ENCODE measurements at places on chromosomes 7 and 10. TPM values are rescaled to one million over a fixed set of nuclear protein-coding genes. Genes with fewer than 3 reads are reported as not detected.

DNA sequence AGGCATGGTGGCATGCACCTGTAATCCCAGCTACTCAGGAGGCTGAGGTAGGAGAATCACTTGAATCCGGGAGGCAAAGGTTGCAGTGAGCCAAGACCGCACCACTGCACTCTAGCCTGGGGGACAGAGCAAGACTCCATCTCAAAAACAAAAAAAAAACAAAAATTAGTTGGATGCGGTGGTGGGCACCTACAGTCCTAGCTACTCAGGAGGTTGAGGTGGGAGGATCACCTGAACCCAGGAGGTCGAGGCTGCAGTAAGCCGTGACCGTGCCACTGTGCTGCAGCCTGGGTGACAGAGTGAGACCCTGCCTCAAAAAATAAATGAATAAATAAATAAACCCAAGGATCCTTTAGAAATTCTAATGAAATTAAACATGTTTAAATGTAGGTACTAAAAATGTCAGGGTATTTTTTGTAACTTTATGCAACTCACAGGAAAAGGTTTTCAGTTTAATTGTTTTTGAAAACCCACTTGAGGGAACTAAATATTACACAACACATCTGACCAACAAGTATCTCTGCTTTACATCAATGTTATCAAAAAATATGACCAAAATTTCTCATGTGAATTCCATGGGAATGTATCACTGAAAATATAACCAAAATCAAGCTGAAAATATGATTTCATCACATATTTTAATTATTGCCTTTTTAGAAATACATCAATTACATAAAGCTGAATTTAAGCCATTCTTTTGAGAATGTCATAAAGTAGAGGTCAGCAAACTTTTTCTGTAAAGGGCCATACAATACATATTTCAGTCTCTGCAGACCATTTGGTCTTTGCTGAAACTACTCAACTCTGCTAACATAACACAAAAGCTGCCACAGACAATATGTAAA, 23.9 kb downstream of the UPF2 start:
- peaks cover 18% of the 10 kb centered on the region for H3K36me3 ChIP-seq
- no peak for DNase-seq
- no peak overlapping the region for H3K4me3 ChIP-seq
- H3K4me1 ChIP-seq = peaks cover 15% of the 10 kb centered on the region
- H3K27me3 ChIP-seq = no peaks in the 10 kb centered on the region

DNA sequence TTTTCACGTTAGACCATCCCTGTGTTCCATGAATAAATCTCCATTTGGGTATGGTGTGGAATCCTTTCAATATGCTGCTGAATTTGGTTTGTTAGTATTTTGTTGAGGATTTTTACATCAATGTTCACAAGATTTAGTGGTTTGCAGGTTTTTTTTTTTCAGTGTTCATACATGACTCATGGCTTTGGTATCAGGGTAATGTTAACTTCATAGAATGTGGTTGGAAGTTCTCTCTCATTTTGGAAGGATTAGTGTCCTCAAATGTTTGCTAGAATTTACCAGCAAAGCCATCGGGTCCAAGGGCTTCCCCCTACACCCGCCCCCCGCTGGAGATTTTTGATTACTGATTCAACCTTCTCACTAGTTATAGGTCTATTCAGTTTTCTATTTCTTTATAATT, 398.0 kb downstream of the NXPH1 start:
- no peaks in the 10 kb centered on the region for H3K27me3 ChIP-seq
- H3K4me1 ChIP-seq = no peaks in the 10 kb centered on the region
- H3K27ac ChIP-seq = no peak overlapping the region
- no peaks in the 10 kb centered on the region for H3K36me3 ChIP-seq

- H3K36me3 ChIP-seq = no peaks in the 10 kb centered on the region
- H3K4me3 ChIP-seq = no peak overlapping the region
- DNase-seq = no peak
- peaks cover 23% of the 10 kb centered on the region for H3K4me1 ChIP-seq
Observed at GRCh38 chr10:3853547-3854303, 68.7 kb upstream of the KLF6 start.

DNA sequence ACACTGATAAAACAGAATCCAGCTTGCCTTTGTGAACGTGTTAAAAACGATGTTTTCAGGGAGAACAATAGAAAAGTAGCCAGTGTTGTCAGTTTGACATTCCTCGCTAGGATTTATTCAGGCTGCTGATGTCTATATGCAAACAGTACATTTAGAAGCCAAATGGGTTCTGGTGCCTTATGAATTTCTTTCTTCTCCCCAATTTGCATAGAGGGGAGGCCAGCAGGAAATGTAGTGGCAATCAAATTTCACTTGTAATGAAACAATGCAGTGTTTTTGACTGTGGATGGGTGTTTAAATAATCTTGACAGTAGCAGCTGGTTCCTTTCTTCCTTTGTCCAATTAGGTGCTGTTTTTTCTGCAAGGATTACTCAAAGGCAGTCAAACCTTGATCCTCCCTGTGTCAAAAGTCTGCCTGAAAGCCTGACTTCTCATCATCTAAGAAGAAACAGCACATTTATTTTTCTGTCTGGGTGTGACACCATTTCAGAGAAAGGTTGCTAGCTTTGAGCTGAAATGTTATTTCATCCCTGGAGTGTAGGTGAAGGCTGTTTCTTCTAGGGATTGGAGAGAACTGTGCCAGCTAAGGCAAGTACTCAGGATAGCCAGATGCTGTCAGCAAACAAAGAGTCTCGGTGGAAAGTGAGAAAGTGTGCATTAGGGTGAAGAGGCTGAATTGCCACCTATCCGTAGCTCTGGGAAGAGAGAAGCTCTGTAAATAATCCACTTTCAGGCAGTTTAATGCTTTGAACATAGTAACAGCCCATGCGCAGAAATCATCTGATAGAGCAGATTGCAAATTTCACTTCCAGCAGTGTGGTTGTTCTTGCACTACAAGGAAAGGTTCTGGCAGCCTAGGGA, 36.6 kb upstream of the ZNRF2 start:
- no peak overlapping the region for H3K4me3 ChIP-seq
- no peaks in the 10 kb centered on the region for H3K36me3 ChIP-seq
- H3K27me3 ChIP-seq = no peaks in the 10 kb centered on the region
- no peak for DNase-seq

- no peak overlapping the region for H3K4me3 ChIP-seq
- H3K27ac ChIP-seq = no peak overlapping the region
- H3K27me3 ChIP-seq = no peaks in the 10 kb centered on the region
- H3K36me3 ChIP-seq = peaks cover 62% of the 10 kb centered on the region
- H3K4me1 ChIP-seq = no peaks in the 10 kb centered on the region
Observed at GRCh38 chr7:6166443-6166891, 106.0 kb downstream of the CYTH3 start.

DNA sequence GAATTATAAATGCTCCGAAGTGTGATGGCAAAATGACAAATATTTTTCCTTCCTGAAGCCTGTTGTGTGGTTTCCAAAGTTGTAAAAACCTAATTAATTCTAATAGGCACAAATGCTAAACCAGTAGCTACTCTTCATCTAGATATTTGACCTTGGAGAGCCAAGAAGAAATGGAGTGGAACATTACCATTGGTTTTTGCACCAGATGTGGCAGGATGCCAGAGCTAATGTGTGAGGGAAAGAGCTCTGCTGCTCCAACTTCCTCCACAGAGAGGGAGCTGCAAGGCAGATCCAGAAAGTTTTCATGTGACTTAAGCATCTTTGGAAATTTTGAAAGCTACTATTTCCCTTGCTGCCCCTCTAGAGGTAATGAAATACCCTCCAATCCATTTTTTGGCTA, 65.1 kb upstream of the HPS1 start:
- H3K4me1 ChIP-seq = no peaks in the 10 kb centered on the region
- H3K4me3 ChIP-seq = no peak overlapping the region
- H3K36me3 ChIP-seq = no peaks in the 10 kb centered on the region

DNA sequence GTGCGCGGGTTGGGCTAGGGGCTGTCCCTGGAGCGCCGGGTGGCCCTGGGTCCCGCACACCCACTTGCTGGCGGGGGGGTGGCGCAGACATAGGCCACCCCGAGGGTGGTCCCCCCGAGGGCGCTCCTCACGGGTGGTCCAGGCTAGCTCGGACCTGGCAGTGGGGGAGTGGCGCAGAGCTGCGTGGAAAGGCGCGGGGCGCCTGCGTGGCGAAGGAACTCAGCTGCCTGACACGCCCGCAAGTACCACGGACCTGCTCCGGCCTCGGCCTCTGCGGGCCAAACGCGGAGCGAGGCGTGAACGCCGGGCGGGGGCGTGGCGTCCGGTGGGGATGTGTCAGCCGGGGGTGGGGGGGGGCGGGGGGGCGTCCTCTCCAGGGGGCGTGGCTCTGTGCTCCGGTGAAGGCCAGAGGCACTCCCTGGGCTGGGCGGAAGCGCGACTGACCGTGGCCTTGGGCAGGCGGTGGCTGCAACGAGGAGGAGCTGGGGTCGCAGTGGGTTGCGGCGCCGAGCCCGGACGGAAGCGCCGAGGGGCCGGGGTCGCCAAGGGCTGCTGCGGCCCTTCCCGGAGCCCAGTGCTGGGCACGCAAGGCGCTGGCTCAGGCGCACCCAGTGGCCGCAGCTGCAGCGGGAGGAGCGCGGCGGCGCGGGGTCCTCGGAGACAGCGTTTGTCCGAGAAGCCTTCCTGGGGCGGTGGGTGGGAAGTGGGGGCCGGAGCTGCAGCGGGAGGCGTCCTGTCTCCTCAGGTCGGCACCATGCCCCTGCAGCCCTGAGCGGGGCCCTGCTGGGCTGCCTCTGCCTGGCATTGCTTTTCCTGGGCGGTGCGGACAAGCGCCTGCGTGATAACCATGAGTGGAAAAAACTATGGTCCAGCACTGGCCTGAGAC, 58.9 kb upstream of the NUPR2 start:
- DNase-seq = no peak
- no peaks in the 10 kb centered on the region for H3K36me3 ChIP-seq
- H3K27me3 ChIP-seq = peaks cover 22% of the 10 kb centered on the region
- peak overlapping the region; percentile 32 for H3K4me3 ChIP-seq

DNA sequence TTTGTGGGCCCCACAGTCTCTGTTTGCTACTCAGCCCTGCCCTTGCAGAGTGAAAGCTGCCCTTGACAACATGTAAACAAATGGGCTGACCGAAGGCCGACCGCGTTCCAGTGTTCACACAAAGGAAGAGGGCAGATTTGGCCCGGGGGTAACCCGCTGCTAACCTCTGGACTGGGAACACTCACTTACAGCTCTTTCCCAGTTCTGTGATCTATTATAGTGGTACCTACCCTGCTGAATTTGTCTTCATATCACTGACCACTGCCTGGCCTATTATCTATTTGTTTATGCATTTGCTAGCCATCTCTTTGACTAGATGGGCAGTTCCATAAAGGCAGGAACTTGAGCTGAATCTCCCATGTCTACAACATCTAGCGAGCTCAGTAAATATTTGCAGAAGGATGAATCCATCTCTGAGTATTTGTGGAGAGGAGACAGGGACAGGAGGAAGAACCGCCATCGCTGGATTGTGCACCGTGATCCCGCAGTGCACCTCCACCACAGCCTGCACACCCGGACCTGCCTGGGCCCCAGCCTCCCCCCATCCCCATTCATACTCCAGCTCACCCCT, 15.2 kb downstream of the SLC29A3 start:
- H3K27ac ChIP-seq = no peak overlapping the region
- H3K4me3 ChIP-seq = no peak overlapping the region
- no peaks in the 10 kb centered on the region for H3K27me3 ChIP-seq
- DNase-seq = no peak
- H3K36me3 ChIP-seq = peaks cover 12% of the 10 kb centered on the region
- H3K4me1 ChIP-seq = peaks cover 14% of the 10 kb centered on the region

- H3K27ac ChIP-seq = no peak overlapping the region
- no peaks in the 10 kb centered on the region for H3K27me3 ChIP-seq
- no peak for DNase-seq
Observed at GRCh38 chr7:45709168-45710042, 135.2 kb downstream of the ADCY1 start.

DNA sequence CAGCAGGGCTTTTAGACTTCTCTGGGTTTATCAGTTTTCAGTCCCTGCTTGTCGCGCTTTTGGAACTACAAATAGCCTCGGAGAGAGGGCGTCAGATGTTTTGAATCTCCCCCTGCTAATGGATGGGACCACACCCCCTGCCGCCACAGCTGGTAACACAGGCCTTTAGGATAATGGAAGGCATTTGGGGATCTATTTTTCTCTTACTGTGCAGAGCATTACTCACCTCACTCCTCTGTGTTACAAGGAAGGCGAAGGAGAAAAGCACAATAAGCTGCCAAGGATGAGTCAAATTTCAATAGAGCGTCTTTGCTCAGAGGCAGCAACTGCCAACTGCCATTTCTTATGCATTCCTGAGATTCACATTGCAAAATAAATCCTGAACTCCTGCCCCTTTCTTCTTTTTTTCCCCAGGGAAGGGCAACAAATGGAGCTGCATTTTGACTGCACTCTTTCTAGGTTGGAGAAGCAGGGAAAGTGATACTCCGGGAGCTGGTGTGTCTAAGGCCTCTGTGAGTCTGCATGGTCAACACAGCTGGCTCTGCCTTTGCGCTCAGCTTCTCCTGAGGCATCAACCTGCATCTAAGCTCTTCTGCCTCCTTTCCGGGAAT, 31.5 kb upstream of the SMNDC1 start:
- H3K4me1 ChIP-seq = peaks cover 6% of the 10 kb centered on the region
- H3K4me3 ChIP-seq = no peak overlapping the region
- H3K27me3 ChIP-seq = no peaks in the 10 kb centered on the region
- DNase-seq = peak; percentile 44
- no peaks in the 10 kb centered on the region for H3K36me3 ChIP-seq
- no peak overlapping the region for H3K27ac ChIP-seq

DNA sequence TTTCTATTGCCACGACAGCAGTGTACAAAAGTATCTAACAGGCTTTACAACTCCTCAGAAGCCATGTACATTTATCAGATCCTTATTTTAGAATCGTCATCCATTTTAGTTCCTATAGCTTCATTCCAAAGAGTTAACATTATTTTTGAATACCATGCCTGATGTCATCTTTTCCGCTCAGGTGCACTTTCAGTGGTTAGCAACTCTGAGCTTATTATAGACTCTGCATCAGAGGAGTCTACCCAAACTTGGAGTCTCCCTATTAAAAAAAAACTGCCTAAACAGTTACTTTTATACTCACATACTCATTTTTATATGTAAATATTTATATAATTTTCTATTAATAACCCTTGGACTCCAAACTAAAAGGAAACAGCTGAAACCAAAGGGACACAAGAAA, 31.6 kb upstream of the PRSS37 start:
- H3K4me1 ChIP-seq = no peaks in the 10 kb centered on the region
- H3K27me3 ChIP-seq = no peaks in the 10 kb centered on the region
- DNase-seq = no peak
- no peaks in the 10 kb centered on the region for H3K36me3 ChIP-seq
- no peak overlapping the region for H3K4me3 ChIP-seq

- H3K4me1 ChIP-seq = peaks cover 10% of the 10 kb centered on the region
- H3K27me3 ChIP-seq = no peaks in the 10 kb centered on the region
- H3K27ac ChIP-seq = no peak overlapping the region
- H3K4me3 ChIP-seq = no peak overlapping the region
Observed at GRCh38 chr10:114544045-114544659, 113.9 kb downstream of the ABLIM1 start.

- peaks cover 18% of the 10 kb centered on the region for H3K4me1 ChIP-seq
- H3K36me3 ChIP-seq = peaks cover 8% of the 10 kb centered on the region
- peak overlapping the region; percentile 69 for H3K27ac ChIP-seq
- H3K27me3 ChIP-seq = no peaks in the 10 kb centered on the region
Observed at GRCh38 chr10:63573068-63573697, 52.0 kb downstream of the REEP3 start.

FAM3C gene
- 48.6 TPM for total RNA-seq

SPOCK2 gene
- 107 TPM for total RNA-seq

CPEB3 gene
- 3.5 TPM for total RNA-seq

TMEM72 gene
- total RNA-seq = not detected

MDH2 gene
- total RNA-seq = 153 TPM

CFAP58 gene
- 0.29 TPM for total RNA-seq

EEF1AKMT2 gene
- total RNA-seq = 14.9 TPM

STRA8 gene
- total RNA-seq = not detected

VSTM2A gene
- total RNA-seq = not detected

OPTN gene
- 45.8 TPM for total RNA-seq

MYL10 gene
- not detected for total RNA-seq

Measured in left lung (tissue), 14 donors.